Thyroid gland (tissue), 4 donors: ENCODE measurements at places on chromosomes 1 and 21. TPM values are rescaled to one million over a fixed set of nuclear protein-coding genes. Genes with fewer than 3 reads are reported as not detected.

The SLC5A3 gene
- 166 TPM for total RNA-seq

The ARHGEF16 gene
- total RNA-seq = 21.6 TPM

The KLF17 gene
- not detected for total RNA-seq

The LINGO4 gene
- 0.13 TPM for total RNA-seq

The ASAP3 gene
- total RNA-seq = 75.7 TPM

The PIK3C2B gene
- 19.9 TPM for total RNA-seq

The ATAD3C gene
- 21.3 TPM for total RNA-seq

The ASCL5 gene
- total RNA-seq = not detected

DNA sequence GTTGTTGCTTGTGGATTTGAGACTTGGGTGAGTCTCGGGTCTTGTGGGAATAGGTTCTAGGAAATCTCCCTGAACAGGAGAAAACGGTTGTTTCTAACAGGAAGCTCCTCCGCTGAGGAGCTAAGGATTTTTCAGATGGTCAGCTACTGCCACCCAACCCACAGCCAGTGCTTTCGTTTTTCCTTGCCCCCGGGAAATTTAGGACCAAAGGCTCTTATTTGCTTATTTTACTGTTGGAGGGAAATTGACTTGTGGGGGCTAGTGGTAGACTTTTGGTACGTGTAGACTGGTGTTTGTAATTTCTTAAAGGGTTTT is 792 bp downstream of the SNX7 start:
- DNase-seq = peak; percentile 8

- no peak for DNase-seq
Observed at GRCh38 chr1:54814126-54814498, 13.0 kb upstream of the TTC22 start.

DNA sequence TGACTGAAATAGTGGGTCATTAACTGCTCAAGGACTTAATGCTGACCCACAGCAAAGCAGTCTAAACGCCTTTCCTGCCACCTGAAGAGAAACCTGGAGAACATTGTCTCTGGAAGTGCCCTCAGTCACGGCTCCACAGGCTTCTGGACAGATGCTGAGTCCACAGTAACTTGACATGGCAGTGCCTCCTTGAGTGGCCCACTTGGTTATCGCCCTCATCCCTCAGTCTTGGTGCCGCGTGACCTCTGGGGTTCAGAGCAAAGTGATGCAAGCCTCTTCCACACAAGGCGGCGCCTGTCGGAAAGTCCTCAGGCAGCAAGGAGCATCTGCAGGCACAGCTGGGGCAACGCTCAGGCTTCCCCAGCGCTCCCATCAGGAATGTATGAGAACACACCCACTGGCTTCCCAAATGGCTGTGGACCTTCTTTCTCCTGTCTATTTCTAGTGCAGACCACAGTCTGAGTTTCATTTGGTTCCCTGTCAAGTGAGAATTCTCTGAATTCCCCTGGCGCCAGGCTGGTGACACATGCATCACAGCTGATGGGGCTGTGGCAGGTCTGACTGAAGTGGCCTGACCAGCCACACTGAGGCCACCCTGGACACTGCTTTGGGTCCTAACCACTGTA is 13.0 kb upstream of the ANGPTL7 start:
- peak; percentile 83 for DNase-seq

DNA sequence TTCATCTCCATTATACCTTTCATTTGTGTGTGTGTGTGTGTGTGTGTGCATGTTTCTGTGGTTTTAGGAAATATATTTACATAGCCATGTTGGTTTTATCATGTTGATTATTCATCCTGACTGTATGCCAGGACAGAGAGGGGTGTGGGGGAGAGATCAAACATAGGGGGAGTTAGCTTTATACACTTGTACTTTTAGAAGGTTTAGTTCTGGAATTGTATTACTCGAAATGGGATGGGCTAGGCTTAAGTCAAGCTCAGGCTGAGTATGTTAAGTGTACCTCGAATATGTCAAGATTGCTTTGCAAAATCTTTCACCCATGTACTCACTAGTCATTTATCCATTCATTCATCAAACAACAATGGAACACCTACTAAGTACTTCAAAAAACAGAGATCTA is 123.3 kb downstream of the HMCN1 start:
- DNase-seq = no peak

- DNase-seq = no peak
Observed at GRCh38 chr1:46557403-46557802, 6.0 kb upstream of the KNCN start.

GRCh38 chr1:220067269-220068204 is 21.2 kb upstream of the EPRS1 start:
- no peak for DNase-seq

DNA sequence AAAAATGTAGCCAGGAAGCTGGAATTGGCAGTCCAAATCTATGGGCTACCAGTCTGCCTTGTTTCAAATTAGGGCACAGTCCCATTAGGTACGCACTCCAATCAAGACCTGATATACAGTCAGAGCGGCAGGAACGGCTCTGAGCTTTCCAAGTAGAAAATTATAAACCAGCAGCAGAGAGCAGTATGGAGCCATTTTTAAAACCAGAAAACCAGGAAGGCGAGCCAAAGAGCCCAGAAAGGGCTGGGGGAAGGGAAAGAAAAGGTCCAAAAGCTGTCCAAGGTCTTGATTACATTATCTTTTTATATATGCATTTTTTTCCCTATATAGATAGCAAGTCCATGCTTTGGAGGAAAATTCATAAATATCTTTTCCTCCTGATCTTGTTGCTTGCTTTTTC is 719.0 kb downstream of the RWDD3 start:
- no peak for DNase-seq

DNA sequence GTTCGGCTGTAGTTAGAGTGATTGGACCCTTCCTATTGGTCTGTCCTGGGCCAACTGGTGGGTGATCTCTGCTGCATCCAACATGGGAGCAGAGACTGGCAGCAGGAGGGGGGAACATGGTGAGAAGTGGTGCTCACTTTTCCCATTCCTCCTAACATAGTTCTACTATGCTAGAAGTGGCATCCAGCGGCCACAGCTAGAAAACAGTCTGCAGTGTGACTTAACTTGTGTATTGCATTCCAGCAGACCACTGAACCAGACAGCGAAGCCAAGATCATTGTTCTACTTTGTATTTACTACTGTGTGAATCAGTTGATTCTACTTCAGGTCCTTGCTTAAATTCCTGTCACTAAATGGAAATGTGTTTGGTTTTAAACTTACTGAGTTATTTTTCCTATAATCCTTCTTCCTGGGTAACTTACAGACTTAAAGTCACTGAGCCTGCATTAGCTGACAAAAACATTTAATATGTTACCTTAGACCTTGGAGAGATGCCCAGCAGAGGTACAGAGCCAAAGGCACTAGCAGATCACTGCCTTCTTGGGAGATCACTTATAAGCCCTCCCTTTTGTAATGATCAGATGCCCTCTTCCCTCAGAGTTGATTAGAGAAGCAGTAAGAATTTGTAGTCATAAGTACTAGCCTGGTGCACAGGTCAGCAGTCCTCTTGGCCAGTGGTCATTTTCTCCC is 8.2 kb downstream of the FABP3 start:
- peak; percentile 86 for DNase-seq

DNA sequence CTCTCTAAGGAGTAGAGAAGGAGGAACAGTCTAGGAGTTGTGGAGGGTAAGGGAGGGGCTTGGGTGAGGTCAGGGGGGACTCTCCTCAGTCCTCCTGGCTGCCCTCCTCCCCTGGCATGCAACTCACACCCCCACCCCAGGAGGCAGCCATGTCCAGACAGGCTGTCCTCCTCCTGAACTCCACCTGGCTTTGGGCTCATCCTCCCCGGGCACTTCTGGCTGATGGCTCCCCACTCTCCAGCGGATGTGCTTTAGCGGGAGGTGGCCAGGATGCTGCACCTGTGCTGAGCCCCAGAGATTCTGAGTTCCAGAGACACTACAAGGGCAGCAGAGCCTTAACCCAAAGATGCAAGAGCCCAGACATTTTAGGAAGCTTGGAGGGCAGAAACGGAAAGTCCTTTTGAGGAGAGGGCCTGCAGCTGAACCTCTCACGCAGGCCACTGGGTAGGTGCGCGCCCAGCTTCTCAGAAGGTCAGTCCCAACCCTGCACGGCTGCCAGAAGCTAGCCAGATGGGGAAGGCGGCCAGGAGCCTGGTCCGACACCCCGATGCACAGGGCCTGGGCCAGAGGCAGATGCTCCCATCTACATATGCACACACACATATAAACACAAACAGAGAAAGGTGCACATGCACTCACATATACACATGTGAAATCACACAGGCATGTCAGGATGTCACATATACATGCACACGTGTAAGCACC is 83.4 kb downstream of the PDE9A start:
- no peak for DNase-seq

- peak; percentile 72 for DNase-seq
Observed at GRCh38 chr1:45326627-45327623, at the start of gene HPDL. Gene HPDL (plus strand): TSS chr1:45326895. CDS start chr1:45327149, 254 bp downstream.

DNA sequence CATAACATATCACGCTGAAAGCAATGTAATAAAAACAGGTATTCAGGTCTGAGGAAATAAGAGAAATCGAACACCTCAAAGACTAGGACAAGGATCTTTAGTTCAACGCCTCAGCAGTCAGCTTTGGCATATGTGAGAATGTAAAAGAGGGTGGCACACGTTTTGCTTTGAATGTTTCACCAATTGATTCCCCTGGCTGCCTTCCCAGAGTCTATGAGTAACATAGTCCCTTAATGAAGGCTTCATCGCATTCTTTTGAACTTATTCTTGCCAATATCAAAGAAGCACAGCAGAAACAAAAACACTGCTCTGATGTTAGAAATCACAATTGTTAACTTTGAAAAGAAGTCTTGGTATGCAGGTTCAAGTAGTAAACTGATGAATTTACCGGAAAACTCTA is 764.8 kb downstream of the ADGRL2 start:
- peak; percentile 46 for DNase-seq

DNA sequence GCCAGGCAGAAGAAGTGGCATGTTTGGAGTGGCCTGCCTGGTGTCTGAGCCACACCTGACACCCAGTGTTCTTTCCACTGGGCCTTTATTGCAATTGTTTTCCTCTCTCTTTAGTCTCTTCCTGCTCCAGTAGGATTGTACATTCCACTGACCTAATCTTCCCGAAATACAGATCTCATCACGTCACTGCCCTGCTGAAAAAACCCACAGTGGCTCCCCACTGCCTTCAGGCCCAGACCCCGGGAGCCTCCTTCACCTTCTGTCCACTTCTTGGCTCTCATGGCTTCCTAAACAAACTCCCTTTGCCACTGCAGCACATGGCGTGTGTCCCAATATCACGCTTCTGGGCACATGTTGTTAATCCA is 25.3 kb upstream of the ATP5PO start:
- peak; percentile 79 for DNase-seq

- no peak for DNase-seq
Observed at GRCh38 chr1:181592255-181592859, 109.0 kb downstream of the CACNA1E start.

GRCh38 chr1:64938991-64939390 is 27.4 kb downstream of the JAK1 start:
- no peak for DNase-seq

DNA sequence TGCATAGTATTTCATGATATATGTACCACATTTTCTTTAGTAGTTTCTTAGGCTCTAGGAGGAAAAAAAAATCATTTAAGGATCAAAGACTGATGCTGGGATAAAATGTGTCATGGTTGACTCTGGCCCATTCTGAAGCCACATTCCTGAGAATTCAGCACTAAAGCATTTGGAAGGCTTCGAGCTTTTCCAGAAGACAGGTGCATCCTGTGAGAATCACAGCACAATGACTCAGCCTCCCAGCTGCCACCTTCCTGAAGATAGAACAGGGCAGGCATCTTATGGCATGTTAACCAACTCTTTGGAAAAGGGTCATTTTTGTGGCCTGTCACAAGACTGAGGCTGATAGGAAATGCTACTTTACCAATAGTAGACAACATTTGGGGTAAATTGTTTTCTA is 359.9 kb downstream of the PCP4 start:
- DNase-seq = no peak

GRCh38 chr1:217140041-217140901 is 417.0 kb upstream of the ESRRG start:
- no peak for DNase-seq

- DNase-seq = no peak
Observed at GRCh38 chr1:187294421-187295201, 465.9 kb downstream of the PLA2G4A start.

DNA sequence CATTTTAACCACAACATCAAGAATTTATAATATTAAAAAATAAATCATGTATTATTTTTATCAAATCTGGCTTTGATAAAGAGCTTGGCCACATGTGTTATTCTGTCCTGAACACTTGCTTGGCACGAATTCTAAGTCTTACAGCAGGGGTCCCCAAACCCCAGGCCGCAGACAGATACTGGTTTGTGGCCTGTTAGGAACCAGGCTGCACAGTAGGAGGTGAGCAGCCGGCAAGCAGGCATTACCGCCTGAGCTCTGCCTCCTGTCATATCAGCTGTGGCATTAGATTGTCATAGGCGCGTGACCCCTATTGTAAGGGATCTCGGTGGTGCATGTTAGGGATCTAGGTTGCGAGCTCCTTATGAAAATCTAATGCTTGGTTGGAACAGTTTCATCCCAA is 127.6 kb upstream of the IVNS1ABP start:
- DNase-seq = no peak

DNA sequence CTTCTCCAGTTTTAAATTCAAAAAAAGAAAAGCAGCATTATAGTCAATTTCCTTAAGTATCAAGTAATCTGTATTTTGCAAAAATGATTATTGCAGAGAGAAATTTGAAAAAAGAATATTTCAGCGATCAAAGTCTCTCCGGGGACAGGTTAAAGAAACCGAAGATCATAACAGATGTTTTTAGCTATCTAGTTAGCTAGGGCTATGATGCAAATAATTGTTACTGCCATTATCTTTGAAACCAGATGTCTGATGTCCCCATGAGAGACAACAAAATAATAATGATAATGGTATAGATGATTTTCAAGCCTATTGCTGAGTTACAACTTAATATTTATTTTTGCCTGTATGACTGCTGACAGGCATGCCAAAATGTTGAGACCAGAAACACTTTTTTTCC is 1326.0 kb downstream of the PLA2G4A start:
- no peak for DNase-seq

DNA sequence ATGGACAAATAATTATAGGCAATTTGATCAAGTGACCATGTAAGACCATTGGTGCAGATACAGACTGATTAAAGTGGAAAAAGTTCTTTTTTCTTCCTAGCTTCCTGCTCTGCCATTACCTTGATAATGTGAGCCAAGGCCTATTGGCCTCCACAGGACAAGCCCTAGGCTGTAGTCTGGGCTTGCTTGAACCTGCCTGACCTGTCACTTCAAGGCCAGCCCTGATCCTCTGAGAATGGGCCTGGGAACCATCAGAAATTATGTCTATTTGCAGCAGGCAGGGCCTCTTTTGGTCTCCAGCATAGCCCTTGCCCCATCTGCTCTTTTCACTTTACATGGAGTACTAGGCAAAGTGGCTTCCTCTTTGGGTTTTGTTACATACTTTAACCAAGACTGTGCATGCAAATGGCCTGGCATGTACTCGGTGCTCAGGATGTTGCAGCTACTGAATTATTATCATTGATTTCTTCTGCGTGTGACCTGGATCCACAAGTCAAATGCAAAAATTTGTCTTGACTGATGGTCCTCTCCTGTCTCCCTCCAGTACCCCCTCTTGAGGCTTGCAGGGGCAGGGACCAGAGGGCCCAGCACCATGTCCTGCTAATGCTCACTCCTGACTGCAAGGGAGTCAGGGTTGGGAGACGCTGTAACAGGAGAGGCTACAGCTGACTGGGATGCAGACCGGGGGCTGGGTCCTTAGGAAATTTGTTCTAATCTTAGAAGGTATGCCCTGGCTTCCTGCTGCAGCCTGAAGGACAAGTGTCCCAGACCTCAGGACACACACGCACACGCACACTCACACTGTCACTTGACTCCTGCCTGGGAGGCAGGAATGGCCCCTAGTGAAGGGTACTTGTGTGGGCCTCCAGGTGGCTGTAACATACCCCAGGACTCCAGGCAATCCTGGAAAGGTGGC is 39.4 kb downstream of the RCSD1 start:
- DNase-seq = no peak
